ENCODE measurements at places on chromosomes 4 and X.

DNA sequence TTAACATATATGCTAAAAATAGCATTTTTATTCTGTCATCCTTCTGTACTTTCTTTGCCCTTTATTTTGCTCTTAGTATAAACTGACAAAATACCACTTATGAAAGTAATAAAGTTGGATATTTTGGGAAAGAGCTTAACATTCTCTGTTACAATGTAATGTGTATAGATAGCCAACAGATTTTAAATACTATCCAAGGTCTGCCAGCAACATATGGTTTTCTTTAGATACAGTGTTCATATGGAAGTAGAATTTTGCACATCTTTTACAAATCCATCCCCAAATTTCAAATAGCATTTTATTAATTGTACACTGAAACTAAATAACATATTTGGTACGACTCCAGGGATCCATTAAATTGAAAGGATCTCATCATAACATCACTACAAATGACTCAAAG lies 268.6 kb upstream of the PCDH18 start:
- DNase-seq, result no peak

DNA sequence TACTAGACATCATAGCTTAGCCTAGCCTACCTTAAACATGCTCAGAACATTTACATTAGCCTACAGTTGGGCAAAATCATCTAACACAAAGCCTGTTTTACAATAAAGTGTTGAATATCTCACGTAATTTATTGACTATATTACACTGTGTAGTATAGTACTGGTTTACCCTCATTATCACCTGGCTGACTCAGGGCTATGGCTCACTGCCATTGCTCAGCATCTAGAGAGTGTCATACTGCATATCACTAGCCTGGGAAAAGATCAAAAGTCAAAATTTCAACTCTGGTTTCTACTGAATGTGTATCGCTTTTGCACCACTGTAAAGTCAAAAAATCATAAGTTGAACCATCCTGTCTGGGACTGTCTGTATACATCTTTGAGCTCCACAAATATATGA lies 78.6 kb downstream of the CEP44 start:
- DNase-seq, result no peak

GRCh38 chr4:7095611-7096155 lies 27.8 kb upstream of the GRPEL1 start:
- no peak for DNase-seq

GRCh38 chr4:101279377-101279871 lies 67.9 kb downstream of the PPP3CA start:
- DNase-seq, result peak; percentile 30

DNA sequence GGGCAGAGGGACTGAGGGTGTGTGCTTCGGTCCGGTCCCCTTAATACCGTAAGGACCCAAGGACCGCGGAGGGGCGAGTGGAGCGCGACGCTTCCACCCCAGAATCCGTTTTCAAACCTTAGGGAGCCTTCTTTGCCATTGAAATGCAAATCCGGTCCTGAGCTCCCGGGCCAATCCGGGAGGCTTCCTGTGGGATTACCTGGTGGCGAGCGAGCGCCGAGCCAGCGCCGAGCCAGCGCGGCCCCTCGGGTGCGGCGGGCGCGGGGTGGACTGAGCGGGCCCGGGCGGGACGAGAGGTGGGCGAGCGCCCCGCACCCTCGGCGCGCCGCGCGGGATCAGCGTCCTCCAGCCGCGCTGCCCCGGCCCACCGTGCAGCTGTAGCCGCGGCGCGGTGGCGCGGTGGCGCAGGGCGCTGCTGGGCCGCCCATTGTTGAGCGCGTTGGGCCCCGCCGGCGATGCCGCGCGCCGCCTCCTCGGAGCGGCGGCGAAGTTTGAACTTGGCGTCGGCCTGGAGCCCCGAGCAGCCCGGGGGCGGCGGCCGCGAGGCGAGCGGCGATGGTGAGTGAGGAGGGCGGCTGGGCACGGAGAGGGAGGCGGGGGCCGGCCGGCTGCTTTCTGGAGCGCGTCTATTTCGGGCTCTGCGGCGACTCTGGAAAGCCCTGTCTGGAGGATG lies 208.7 kb downstream of the SOWAHB start:
- peak; percentile 51 for DNase-seq

GRCh38 chr4:154942176-154942575 lies 161.1 kb downstream of the RBM46 start:
- no peak for DNase-seq

DNA sequence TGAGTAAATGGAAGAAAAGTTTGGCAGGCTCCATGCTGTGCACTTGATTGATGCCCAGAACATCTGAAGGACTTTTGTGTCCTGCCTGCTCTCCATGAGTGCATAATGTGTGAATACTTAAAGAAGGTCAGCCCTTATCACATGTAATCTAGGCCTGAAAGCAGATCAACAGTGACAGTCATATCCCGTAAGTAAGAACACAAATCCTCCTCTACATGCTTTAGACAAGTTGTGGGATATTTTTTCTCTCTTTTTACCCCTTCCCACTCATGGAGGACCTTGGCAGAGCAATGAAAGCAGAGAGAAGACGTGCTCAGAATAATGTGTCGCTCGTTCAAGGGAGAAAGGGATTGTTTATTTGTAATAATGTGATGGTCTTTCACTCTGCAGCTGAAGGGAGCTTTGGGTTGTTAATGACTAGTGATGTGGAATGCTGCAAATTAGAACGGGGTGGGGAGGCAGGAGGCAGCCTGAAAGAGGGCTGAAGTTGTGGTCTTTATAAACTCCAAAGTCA lies 286.6 kb downstream of the BMPR1B start:
- DNase-seq, result no peak

GRCh38 chr4:56434599-56435139 lies 746 bp downstream of the PPAT start:
- DNase-seq, result peak; percentile 63

GRCh38 chr4:47801481-47802002 lies 36.3 kb downstream of the CORIN start:
- no peak for DNase-seq

DNA sequence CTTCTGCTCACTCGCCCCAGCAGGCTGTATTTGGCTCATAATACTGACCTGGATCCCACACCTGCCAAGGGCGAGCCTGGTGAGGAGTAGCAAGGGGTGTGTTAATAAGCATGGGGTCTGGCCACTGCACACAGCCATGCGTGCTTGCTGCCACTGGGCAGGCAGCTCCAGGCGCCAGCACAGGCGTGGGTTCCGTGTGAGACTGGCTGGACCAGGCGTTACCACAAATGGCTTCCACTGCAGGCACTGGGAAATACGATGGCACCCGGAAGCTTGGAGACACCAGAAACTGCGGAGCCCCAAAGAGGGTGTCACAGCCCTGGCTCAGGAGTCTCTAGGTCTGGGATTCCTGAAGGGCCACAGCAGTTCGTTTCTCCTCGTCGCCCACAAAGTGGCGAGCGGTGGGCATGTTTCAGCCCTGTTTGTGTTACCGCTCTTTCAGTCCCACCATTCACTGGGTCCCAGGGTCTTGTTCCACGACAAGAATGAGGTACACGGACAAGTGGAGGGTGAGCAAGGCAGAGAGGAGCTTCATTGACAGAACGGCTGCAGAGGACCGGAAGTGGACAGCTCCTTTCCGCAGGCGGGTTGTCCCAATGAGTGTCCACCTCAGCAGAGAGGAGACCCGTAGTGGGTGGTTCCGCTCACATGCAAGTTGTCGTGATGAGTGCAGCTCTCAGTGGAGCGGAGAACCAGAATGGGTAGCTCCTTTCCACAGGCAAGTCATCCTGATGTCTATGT lies 428.9 kb downstream of the EPHA5 start:
- no peak for DNase-seq

- no peak for DNase-seq
Observed at GRCh38 chr4:150656891-150657290, 74.9 kb downstream of the MAB21L2 start.

DNA sequence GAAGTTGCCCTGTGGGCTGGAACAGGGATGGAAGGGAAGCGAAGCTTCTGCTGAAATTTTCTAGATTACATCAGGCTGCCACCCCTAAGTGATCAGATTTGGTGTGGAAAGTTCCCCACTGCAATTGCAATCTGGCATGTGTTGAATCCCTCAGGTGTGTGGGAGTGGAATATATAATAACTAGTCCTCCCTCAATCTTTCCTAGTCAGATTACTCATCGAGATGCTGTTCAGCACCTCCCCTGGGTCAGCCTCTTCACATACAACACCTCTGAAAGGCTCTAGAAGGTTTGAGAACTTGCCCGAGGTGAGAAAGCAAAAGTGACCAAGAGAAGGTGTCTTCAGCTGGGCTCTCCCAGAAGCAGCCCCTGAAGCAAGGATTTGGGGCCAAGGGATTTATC lies 336.8 kb downstream of the BCOR start:
- peak; percentile 35 for DNase-seq

DNA sequence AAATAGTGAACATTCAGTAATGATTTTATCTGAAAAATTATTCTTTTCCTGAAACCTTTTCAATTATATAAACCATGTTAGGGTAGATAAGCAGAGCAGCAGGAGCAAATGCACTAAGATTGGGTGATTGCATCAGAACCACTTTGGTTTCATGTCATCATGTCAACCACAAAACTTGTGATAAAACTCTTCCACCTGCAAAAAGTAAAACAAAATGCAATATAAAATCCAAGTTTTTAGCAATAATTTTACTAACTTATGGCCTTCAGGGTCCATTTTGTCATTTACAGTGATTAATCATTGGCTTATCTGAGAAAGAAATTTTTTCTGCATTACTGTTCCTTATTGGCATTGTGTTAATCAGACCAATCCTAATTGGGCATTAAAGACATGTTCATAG lies 42.4 kb downstream of the NHS start:
- no peak for DNase-seq

DNA sequence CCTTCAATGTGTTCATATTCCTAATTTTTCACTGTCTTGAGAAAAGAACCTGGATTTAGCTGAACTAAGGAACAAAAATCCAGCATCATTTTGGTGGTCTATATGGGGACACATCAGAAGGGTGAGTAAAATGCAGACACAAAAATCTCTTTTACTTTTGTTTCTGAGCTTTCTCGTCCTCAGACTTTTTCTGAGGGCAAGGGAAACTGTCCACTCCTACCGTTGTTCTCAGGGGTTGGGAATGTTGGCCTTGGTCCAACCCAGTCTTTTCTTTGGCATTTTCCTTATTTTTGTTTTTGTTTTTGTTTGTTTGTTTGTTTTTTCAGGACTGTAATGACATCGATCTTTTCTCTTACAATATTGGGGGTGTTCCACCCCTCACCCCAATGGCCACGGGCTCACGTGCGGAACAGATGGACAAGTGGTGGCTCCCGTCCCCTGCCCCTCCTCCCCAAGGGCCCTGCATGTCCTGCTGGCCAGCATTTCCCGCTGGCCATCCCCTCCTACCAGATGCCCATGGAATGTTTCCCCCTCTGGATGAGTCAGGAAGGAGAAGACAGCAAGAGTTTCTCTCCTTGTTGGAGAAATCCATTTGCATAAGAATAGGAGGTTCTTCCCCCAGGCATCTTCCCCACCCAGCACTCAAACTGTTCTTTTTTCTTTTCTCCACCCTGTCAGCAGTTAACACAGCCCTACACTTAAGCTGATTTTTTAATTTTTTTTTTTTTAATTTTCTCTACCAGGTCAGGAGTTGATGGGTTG lies 305.4 kb upstream of the NDST4 start:
- DNase-seq, result no peak

DNA sequence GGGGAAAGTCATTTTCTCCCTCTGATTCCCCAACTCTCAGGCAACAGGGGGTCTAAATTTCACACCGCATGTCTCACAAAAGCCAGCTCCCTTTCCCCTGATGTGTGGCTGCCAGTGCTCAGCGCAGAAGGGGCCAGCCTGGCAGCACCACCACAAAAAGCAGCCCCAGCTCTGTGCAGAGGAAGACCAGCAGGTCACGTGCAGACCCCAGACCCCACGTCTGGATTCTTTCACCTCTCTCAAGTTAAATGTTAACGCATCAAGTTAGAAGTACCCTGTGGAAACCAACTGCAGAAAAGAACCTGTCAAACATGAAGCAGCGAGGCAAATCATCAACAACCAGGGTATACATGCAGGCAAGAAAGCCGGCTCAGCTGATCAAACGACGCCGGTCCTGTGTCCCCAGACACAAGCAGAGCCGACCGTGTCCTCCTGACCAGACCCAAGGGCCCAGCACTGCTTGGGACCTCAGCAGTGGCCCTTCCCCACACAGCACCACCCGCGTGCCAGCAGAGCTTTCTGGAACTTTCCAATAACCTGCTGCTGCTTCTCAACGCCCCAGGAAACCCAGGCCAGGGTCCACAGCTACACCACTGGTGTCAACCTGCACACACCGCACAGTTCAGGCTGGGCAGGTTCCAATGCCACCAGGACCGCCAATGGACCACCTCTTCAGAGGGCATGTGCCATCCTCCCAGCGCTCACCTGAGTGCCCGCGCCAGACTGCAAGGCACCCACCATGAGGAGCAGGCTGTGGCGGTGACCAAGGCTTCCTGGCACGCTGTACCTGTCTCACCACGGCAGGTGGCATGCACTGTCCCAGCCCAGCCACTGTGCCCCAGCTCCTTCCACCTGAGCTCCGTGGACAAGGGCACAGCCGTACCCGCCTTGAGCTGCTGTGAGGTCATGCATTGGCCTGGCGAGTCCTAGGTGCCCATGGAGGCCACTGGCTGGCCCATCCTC lies 4.0 kb downstream of the LRPAP1 start:
- DNase-seq, result no peak

DNA sequence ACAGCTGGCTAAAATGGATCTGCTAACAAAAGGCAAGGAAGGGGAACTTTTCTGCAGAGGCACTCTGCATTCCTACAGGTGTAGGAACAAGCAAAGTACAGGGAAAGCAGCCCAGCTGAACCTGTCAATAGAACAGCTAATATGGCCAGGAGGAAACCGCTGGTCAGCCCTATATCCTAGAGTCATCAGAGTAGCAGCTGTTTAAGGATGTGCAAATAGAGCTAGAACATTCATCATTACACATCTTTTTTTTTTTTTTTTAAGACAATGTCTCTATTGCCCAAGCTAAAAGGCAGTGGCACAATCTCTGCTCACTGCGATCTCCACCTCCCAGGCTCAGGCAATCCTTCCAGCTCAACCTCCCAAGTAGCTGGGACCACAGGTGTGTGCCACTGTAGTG lies 163.0 kb downstream of the BTC start:
- DNase-seq, result no peak

Data from activated CD4-positive, alpha-beta T cell treated with anti-CD3 and anti-CD28 coated beads for 36 hours (primary cell).